ENCODE measurements at places on chromosomes 12 and 14. TPM values are rescaled to one million over a fixed set of nuclear protein-coding genes. Genes with fewer than 3 reads are reported as not detected.

GRCh38 chr12:3935078-3935477, 61.9 kb upstream of the PARP11 start:
- no peaks in the 10 kb centered on the region for H3K27me3 ChIP-seq
- H3K4me1 ChIP-seq = no peaks in the 10 kb centered on the region
- no peak overlapping the region for H3K4me3 ChIP-seq
- H3K27ac ChIP-seq = no peak overlapping the region
- no peak for DNase-seq
- no peaks in the 10 kb centered on the region for H3K36me3 ChIP-seq

DNA sequence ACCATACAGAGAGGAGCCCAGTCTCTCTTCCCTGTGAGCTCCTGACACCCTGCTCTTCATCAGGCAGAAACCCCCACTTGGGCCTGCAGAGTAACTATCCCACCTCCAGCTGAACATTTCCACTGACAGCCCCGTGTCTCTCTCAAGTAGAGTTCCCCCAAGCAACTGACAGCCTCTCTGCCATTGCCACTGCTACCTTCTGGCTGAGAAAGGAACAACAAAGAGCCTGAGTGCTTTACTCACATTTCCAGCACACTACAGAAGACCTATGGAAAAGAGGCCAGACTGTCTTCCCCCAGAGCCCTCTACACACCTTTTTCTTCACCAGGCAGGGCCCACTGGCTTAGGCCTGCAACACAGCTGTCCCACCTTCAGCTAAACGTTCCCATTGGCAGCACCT, 18.4 kb upstream of the ASCL1 start:
- no peak overlapping the region for H3K4me3 ChIP-seq
- no peaks in the 10 kb centered on the region for H3K36me3 ChIP-seq
- no peak overlapping the region for H3K27ac ChIP-seq
- H3K27me3 ChIP-seq = no peaks in the 10 kb centered on the region
- no peaks in the 10 kb centered on the region for H3K4me1 ChIP-seq
- no peak for DNase-seq

- no peaks in the 10 kb centered on the region for H3K36me3 ChIP-seq
- H3K4me3 ChIP-seq = no peak overlapping the region
- H3K4me1 ChIP-seq = no peaks in the 10 kb centered on the region
- H3K27me3 ChIP-seq = no peaks in the 10 kb centered on the region
- no peak overlapping the region for H3K27ac ChIP-seq
- DNase-seq = no peak
Observed at GRCh38 chr14:38994731-38995130, 108.3 kb downstream of the SEC23A start.

- no peak for DNase-seq
- no peaks in the 10 kb centered on the region for H3K4me1 ChIP-seq
- no peaks in the 10 kb centered on the region for H3K27me3 ChIP-seq
Observed at GRCh38 chr12:109044241-109044640, 8.1 kb upstream of the USP30 start.

- H3K27me3 ChIP-seq = no peaks in the 10 kb centered on the region
- H3K36me3 ChIP-seq = no peaks in the 10 kb centered on the region
- H3K4me1 ChIP-seq = no peaks in the 10 kb centered on the region
- no peak overlapping the region for H3K27ac ChIP-seq
- no peak for DNase-seq
Observed at GRCh38 chr12:72041811-72042210, 103.2 kb downstream of the TPH2 start.

DNA sequence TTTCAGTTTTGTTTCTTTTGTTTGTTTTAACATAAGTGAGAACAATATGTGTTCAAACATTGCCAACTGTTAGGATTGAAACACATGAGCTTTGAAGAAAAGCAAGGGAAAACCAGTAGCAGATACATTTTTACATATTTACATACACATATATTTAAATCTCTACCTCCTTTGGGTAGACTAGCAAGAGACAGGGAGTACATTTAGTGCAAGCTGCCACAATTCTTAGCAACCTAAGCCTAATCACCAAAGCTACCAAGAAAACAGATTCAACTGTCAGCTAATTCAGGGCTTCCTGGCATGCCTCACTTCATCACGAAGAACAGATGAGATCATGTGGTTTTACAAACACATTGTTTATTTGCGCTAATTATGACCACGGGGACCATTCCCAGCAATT, 143.1 kb downstream of the PRIMA1 start:
- no peak for DNase-seq
- no peaks in the 10 kb centered on the region for H3K4me1 ChIP-seq
- no peaks in the 10 kb centered on the region for H3K27me3 ChIP-seq
- H3K27ac ChIP-seq = no peak overlapping the region
- no peaks in the 10 kb centered on the region for H3K36me3 ChIP-seq
- H3K4me3 ChIP-seq = no peak overlapping the region

GRCh38 chr14:23321572-23322547, 603 bp downstream of the PABPN1 start:
- peak overlapping the region; percentile 95 for H3K4me3 ChIP-seq
- H3K4me1 ChIP-seq = peaks cover 18% of the 10 kb centered on the region
- H3K36me3 ChIP-seq = peaks cover 19% of the 10 kb centered on the region
- no peaks in the 10 kb centered on the region for H3K27me3 ChIP-seq

GRCh38 chr14:93008381-93008780, 85.4 kb downstream of the CHGA start:
- no peaks in the 10 kb centered on the region for H3K27me3 ChIP-seq
- H3K27ac ChIP-seq = no peak overlapping the region
- peaks cover 32% of the 10 kb centered on the region for H3K4me1 ChIP-seq

KRT83 gene
- not detected for total RNA-seq
